Pons (tissue), 1 donor: ENCODE measurements at places on chromosomes 2 and 18.

GRCh38 chr2:43777306-43777926 lies 3.6 kb downstream of the DYNC2LI1 start:
- DNase-seq: no peak

- DNase-seq: no peak
Observed at GRCh38 chr2:206657087-206657486, 14.8 kb downstream of the FAM237A start.

DNA sequence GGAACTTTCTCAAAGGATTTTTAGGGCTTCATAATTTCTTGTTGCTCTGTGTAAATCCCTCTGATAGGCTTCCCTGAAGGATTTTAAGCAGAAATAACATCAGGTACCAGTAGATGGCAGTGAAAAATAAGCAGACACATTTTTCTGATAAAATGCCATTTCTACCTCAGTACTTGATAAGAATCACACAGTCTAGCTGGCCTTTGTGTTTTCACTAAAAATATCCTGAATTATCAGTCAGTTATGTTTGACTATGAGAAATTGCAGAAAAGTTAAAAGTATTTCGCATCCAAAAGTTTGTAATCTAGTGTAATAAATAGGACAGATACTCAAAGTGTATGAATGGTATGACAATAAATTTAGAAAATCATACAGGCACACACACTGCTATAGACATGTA lies 68.7 kb downstream of the DNAJC10 start:
- DNase-seq: peak; percentile 59

GRCh38 chr2:136399667-136400289 lies 281.8 kb upstream of the CXCR4 start:
- no peak for DNase-seq

GRCh38 chr18:69882965-69883668 lies 64.6 kb downstream of the CD226 start:
- no peak for DNase-seq

DNA sequence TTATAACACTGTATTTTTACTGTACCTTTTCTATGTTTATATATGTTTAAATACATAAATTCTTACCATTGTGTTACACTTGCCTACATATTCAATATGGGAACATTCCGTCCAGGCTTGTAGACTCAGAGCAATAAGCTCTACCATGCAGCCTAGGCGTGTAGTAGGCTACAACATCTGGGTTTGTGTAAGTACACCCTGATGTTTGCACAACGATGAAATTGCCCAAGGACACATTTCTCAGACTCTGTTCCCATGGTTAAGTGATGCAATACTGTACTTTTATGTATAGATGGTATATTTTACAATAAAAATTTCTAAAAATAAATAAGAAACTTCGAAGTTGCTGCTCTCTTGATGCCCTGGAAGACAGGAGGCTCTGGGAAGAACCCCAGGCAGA lies 38.4 kb downstream of the YPEL5 start:
- DNase-seq: no peak

- no peak for DNase-seq
Observed at GRCh38 chr2:135175177-135175576, 123.1 kb downstream of the RAB3GAP1 start.

- DNase-seq: no peak
Observed at GRCh38 chr2:126717928-126718327, 62.0 kb downstream of the GYPC start.

GRCh38 chr2:161223139-161223732 lies 63.0 kb downstream of the TANK start:
- peak; percentile 64 for DNase-seq

- DNase-seq: no peak
Observed at GRCh38 chr2:180655393-180655792, 325.0 kb upstream of the UBE2E3 start.

DNA sequence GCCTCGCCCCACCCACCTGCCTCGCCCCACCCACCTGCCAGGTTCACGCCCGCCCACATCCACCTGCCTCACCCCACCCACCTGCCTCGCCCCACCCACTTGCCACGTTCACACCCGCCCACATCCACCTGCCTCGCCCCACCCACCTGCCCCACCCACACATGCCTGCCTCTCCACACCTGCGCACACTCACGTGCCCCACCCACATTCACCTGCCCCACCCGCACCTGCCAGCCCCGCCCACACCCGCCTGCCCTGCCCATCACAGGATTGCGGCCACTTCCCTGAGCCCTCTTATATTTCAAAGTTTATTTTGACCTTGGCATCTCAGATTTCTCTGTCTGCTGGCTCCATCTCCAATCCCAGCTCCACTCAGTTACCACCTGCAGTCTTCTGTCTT lies 217.5 kb upstream of the SOX11 start:
- DNase-seq: no peak

DNA sequence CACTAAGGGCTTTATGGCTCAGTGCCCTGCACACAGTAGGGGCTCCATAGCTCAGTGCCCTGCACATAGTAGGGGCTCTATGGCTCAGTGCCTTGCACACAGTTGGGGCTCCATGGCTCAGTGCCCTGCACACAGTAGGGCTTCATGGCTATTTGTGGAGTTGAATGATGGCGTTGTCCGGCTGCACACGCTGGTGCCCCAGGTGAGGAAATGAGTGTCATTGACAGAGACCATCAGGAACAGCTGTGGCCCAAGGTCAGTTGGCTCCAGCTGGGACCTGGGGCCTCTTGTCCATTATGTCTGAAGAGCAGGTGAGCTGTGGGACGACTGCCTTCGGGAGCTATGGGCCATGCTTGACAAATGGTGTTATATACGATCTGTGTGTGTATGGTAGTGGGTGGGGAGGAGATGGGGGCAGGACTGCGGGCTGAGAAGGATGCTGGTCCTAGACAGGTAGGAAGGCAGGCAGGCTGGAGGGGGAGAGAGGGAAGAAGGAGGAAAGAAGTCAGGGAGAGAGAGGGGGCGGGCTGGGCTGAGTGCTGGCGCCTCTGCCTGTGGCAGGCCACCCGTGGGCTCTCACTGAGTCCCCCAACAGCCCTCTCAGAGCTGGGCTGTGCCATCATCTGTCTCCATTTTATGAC lies 130.6 kb downstream of the CLIP4 start:
- DNase-seq: no peak

DNA sequence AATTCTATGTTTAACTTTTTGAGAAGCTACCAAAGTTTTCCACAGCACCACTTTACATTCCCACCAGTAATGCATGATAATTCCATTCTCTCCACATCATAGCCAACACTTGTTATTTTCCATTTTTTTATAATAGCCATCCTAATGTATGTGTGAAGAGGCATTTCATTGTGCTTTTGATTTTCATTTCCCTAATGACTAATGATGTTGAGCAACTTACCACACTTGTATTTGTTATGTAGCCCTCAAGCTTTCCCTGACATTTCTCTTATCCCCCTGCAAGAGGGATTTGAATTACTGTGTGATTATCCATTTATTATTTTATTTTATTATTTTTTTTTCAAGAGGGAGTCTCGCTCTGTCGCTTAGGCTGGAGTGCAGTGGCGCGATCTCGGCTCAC lies 23.6 kb upstream of the SOS1 start:
- no peak for DNase-seq

- no peak for DNase-seq
Observed at GRCh38 chr18:23619388-23619881, 33.1 kb upstream of the NPC1 start.

- no peak for DNase-seq
Observed at GRCh38 chr18:7102131-7102530, 15.5 kb downstream of the LAMA1 start.

DNA sequence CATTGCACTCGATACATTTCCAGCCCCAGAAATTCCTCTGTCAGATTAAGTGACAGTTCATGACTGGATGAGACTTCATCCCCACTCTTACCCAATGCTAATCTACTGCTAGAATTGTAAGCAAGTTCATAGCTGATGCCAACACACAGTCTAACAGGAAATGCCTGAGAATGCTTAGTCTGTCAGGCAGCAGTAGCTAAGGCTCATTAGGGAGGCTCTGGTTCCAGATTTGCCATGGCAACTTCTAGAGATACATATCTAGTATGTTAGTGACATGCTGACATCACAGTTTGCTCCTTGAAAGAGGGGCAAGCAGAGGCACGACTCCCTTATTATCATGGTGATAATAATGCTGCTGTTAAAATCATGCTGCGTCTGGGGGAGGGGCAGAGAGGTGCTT lies 198.4 kb downstream of the RBM43 start:
- no peak for DNase-seq

GRCh38 chr18:63368611-63369010 lies 1.6 kb upstream of the KDSR start:
- peak; percentile 12 for DNase-seq

GRCh38 chr2:144705328-144706245 lies 185.7 kb upstream of the ZEB2 start:
- no peak for DNase-seq

DNA sequence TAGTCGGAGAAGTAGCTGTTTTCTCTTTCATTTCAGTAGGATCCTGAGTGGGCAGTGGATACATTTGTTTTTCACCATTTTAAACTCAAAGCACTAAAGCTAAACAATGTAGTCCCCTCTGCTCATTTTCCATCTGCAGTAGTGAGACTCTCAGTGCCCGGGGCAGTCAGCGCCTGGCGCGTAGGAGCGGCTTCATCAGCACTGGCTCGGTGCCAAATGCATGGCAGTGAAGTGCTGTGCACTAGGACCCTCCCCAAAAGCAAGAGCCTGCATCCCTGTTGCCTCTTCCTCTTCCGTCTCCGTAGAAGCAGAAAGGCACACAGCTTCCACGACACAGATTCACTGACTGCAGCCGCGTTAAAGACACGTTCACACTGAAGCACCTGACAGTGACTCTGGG lies 19.0 kb upstream of the ESPNL start:
- DNase-seq: peak; percentile 29

GRCh38 chr2:149098701-149099100 lies 60.2 kb downstream of the LYPD6B start:
- DNase-seq: no peak

DNA sequence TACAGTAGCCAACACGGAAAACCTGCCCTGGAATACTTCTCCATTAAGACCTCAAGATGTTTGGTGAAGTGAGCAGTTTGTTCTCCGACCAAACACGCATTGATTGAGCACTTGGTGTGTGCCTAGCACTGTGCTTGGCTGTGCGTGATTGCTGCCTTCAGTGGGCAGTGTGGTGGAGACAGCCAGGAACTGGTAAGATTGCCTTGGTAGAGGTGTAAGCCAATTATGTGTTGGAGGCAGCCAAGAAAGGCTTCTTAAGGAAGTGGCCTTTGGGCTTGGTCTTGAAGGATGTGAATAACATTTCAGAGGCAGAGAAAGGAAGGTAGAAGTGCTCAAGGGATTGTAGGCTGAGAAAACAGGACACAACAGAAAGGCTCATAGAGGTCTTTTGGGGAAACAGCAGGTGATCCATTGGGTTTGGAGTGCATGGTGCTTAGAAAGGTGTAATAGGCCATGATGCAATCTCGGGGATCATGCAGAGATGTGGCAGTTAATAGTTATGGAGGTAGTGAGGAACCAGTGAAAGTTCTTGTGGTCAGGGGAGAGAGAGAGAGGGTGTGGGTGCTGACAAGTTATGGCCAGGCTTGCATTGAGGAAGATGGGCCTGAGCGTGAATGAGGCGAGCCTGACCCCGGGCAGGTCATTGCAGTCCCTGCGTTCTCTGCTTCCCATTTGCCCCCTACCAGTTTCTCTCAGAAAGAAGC lies 6.3 kb downstream of the B3GNT2 start:
- no peak for DNase-seq

DNA sequence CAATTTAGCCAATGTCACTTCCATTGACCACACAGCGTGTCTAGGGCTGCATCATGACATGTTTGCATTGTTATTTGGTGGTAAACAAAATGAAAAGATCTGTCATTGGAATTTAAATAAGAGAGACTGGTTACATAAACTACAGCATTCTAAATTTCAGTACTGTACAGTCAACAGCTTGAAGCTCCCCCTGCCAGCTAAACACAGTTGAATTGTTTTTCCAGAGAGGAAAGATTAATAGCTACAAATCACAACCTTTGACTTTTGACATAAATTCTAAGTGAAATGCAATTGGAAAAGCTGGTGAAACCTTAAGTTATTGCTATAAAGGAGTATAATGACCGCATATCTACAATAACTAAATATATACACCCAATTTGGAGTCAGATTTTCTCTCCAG lies 1600.0 kb upstream of the ACVR2A start:
- no peak for DNase-seq

- no peak for DNase-seq
Observed at GRCh38 chr2:173751245-173751975, 213.8 kb downstream of the SP3 start.

GRCh38 chr2:74250189-74250631 lies 51.8 kb downstream of the MTHFD2 start:
- peak; percentile 30 for DNase-seq

- DNase-seq: no peak
Observed at GRCh38 chr2:10277293-10278028, 25.2 kb upstream of the HPCAL1 start.

DNA sequence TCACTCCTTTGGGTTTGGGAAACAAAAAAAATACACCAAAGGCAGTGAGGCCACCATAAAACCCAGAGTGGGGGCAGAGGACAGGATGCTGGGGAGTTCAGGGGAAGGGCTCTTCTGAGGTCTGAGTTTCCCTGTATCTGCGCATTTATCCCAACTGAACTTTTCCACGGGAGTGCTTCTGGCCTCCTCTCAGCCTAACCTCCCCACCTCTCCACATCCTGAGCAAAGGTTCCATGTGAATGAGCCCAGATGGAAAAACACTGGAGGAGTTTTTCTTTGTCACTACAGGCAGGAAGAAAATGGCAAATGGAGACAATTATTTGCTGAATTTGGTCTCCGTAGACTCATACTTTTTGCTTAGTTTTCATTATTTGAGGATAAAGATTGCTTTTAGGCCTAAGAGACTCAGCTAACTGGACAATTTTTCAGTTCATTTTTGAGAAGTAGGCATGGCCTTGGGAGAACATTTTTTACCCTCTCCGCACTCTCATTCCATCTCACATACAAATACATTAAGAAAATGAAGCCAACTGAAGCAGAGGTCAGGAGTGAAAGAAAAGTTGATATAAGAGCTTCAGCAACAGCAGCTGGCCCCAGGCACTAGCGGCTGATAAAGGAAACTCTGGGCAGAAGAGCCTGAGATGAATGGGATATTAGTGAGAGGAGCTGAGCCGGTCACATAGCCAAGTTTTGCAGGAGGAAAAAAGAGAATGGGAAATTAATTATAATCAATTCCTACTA lies 82.6 kb upstream of the CYP1B1 start:
- DNase-seq: no peak

DNA sequence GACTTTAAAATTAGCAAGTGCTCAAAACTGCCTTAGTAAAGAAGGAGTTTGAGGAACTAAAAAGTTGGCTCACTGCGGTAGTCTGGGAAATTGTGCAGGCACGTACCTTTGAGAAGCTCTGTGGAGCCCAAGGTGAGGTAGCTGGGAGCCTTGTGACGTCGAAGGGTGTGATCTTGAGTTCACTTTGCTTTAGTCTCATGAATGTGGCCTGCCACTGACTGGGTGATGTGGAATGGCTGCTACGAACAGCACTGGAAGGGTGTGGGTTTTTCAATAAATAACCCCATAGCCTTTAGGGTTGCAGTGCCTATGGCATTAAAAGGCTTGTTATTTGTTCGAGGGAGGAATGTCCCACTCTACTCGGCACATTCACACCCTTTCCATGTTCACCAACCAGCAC lies 312.3 kb downstream of the PRKCE start:
- DNase-seq: no peak
